Vein endothelial cell (primary cell): ENCODE measurements at places on chromosomes 1 and 21. TPM values are rescaled to one million over a fixed set of nuclear protein-coding genes. Genes with fewer than 3 reads are reported as not detected.

CLEC20A gene
- total RNA-seq = not detected in 2 replicates

E2F2 gene
- total RNA-seq = 1.9 and 2.6 TPM in 2 replicates

AADACL3 gene
- total RNA-seq = not detected in 2 replicates

ETS2 gene
- total RNA-seq = 37.2 and 64.0 TPM in 2 replicates

SPRR3 gene
- total RNA-seq = not detected in 2 replicates

CRB1 gene
- total RNA-seq = not detected in 2 replicates

ARHGEF16 gene
- total RNA-seq = 1.1 and 1.3 TPM in 2 replicates

FGR gene
- under 0.01 and 0.19 TPM in 2 replicates for total RNA-seq

ADGRL2 gene
- 135 and 191 TPM in 2 replicates for total RNA-seq

TRIM67 gene
- total RNA-seq = not detected in 2 replicates

LCE1F gene
- not detected in 2 replicates for total RNA-seq

WDR64 gene
- not detected in 2 replicates for total RNA-seq

FABP3 gene
- 0.65 and 0.86 TPM in 2 replicates for total RNA-seq

DEPDC1 gene
- total RNA-seq = 7.8 and 24.0 TPM in 2 replicates

CASZ1 gene
- 1.7 and 2.9 TPM in 2 replicates for total RNA-seq

NBPF26 gene
- 8.6 and 8.8 TPM in 2 replicates for total RNA-seq

C1orf115 gene
- 28.2 and 30.4 TPM in 2 replicates for total RNA-seq

OR2T2 gene
- total RNA-seq = not detected in 2 replicates

LCE1D gene
- not detected in 2 replicates for total RNA-seq

STIL gene
- total RNA-seq = 9.5 and 22.9 TPM in 2 replicates

NEK7 gene
- 161 and 182 TPM in 2 replicates for total RNA-seq

CHI3L2 gene
- not detected in 2 replicates for total RNA-seq
